Cerebellum (tissue), 4 donors: ENCODE measurements at places on chromosomes 1 and 21. TPM values are rescaled to one million over a fixed set of nuclear protein-coding genes. Genes with fewer than 3 reads are reported as not detected.

ZNF683 gene
- total RNA-seq, result not detected

WDR26 gene
- total RNA-seq, result 91.6 TPM

PADI3 gene
- not detected for total RNA-seq

TEDDM1 gene
- not detected for total RNA-seq

DNA sequence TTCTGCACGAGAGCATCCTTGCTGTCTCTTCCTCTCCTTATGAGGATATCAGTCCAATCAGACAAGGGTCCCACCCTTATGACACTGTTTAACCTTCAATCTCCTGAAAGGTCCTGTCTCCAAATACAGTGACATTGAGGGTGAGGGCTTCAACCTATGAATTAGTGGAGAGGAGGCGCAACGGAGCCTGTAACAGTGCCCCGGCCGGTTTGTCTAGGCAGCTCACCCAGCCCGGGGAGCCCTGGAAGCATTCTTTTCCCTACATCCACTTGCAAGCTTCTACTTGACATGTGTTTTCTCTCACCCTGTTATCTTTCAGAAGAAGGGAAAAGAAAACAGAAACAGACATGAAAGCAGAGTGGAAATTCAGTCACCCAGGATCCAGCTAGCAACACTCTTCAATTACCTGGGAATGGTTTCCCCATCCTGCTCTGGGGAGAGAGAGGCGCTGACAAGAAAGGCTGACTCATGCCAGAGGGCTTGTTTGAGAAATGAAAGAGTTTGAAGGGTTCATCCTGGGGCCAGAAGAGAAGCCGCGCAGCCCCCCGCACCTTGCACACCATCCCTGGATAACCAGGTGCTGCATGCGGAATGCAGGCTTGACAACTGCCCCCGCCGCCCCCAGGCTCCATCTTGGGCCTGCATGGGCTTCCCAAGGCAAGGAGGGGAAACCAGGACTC, 394.9 kb downstream of the NPHP4 start:
- DNase-seq, result no peak

- no peak for DNase-seq
Observed at GRCh38 chr1:147236959-147237791, 5.3 kb upstream of the CHD1L start.

GRCh38 chr1:150186789-150187559, 37.3 kb downstream of the PLEKHO1 start:
- DNase-seq, result peak; percentile 66

DNA sequence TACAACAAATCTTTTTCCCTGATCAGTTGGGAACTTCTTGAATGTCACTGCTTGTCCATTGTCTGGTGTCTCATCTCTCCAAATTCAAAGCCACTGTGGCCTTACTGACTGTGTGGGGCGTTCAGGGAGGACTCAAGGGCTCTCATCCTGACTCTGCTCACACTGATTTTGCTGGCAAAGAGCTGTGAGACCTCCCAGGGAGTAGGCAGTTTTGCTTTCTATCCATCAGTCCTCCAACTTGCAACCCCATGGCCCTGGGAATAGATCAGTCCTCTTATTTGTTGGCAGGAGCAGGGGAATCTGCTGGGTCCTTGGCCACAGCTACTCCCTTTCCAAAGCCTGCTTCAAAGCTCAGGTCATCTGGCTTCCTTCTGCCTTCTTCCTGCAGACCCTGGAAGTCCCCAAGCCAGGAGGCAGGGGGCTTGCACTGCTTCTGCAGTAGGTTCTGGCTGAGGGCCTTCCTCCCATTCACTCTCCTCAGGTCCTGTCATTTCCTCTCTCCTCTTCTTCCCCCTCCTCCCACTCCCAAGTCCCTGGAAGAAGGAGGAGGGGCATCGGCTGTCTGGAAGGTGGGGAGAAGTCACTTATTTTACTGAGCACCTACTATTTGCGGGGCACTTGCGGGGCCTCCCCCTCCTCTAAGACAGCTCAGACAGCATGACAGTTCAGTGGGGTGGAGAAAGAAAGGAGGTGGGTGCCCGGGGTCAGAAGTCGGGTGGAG, 876 bp upstream of the NAV1 start:
- DNase-seq, result no peak

DNA sequence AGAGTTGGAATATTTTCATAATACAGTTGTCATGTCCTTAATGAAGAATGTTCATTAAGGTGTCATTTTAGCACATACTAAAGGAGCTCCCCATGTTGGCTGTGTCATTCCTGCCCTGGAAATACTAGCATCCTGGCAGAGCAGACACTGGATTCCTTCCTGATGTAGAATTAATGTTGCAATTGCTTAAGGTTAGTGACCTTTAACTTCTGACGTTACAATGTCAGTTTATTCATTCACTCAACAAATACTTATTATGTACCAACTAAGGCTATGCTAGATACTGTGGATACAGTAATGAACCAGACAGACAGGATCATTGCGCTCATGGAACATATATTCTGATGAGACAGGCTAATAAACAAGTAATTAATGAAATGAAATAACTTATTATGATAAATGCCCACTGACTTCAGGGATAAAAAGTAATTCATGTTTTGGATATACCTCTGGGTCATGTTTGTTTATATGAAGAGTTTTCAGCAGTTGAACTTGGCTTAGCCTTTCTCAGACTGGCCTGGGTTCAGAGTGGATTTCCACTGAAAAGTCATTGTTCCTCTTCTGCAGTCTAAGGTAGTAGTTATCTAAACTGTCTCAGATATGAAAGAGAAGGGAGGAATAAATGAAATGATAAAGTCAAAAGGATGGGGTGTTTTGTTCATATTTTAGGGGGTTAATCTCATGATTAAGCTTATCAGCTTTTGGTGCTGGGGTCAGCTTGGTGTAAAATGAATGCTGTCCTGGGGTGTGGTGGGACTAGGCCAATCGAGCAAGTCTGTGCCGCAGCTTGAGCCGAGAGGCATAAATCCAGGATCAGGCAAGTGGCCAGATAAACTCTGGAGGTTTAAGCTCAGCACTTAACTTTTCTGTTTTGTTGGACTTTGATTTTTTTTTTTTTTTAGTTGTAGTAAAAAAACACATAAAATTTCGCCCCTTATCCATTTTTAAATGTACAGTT, 43.3 kb upstream of the KCNQ4 start:
- DNase-seq, result no peak

DNA sequence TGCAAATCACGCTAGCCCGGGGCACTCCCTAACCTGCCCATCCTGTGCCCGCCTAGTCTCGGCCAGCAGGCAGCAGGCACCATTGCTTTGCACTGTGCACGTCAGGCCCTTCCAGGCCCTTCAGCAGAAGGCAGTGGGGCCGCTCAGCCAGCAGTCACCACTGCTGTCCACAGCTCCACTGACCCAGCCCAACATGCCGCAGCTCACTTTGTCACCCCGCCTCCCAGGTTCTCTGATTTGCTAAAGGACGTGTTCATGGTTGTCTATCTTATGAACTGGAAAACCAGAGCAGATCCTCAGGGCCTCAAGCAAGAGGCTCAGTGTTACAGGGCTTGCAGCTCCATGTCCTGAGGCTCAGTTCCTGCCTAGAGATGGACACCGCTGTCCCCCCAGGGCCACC, 14.2 kb upstream of the SPOCD1 start:
- DNase-seq, result no peak

GRCh38 chr1:228303596-228303995, 95.8 kb downstream of the OBSCN start:
- no peak for DNase-seq
